ENCODE measurements at places on chromosomes 6 and 20.

DNA sequence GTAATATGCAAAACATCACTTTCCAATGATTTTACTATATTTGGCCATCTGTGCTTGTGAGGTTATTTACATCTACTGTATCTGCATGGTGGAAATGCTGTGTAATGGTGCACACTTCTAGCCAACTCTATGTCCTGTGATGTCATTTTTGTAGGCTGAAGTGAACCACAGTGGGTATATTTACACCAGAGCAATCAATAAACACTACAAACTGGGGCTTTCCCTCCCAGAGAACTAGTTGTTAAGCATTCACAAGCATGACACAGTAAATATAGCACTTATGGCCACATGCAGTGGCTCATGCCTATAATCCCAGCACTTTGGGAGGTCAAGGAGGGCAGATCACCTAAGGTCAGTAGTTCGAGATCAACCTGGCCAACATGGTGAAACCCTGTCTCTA lies 4.9 kb downstream of the SLC22A2 start:
- no peak for DNase-seq

GRCh38 chr6:45835721-45836437 lies 179.8 kb downstream of the CLIC5 start:
- DNase-seq, result no peak

GRCh38 chr6:109009236-109009961 lies 85.2 kb downstream of the SESN1 start:
- peak; percentile 58 for DNase-seq

DNA sequence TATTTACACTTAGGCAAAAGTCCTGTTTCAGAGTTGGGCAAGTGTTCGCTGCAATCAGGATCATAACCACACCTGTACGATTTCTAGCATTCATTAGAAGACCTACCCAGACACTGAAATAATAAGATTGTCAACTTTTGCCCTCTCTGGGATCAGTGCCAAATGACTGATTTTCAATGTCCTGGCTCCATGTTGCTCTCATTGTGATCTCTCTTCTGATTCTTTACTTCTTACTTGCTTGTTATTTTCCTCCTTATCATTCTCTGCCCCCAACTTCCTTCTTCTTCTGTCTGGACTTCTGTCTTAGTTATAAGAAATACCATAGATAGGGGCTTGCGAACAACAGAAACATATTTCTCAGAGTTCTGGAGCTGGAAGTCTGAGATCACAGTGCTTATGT lies 94.4 kb upstream of the BMP2 start:
- DNase-seq, result no peak

GRCh38 chr20:61251529-61252393 lies at the start of gene CDH4:
Gene CDH4 (plus strand): TSS chr20:61252261.
- no peak for DNase-seq

Data from retinal pigment epithelial cell (primary cell).